ENCODE measurements at places on chromosomes 7 and 10. TPM values are rescaled to one million over a fixed set of nuclear protein-coding genes. Genes with fewer than 3 reads are reported as not detected.

Gene GIMAP7
- total RNA-seq: 0.33 TPM

DNA sequence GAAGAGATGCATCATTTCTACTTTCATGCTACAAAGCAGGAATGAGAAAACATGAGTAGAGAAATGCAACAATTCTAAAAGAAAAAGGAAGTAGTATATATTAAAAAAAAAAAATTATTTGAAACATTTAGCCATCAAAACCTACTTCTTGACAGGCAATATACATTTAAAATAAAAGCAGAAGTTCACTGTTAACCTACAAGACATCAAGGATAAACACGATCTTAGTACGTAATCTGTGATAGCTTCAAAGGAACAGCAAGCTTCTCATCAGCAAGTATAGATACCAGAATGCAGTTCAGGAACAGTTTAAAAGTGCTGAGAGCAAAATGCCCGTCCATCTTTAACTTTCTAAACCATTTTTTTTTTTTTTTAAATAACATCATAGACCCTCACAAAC, 36.9 kb downstream of the MALSU1 start:
- no peaks in the 10 kb centered on the region for H3K27me3 ChIP-seq
- DNase-seq: no peak
- no peak overlapping the region for H3K4me3 ChIP-seq

GRCh38 chr7:101869026-101869900, 51.8 kb downstream of the CUX1 start:
- no peak overlapping the region for H3K27ac ChIP-seq
- H3K36me3 ChIP-seq: no peaks in the 10 kb centered on the region
- peaks cover 28% of the 10 kb centered on the region for H3K4me1 ChIP-seq
- H3K27me3 ChIP-seq: no peaks in the 10 kb centered on the region
- DNase-seq: no peak

DNA sequence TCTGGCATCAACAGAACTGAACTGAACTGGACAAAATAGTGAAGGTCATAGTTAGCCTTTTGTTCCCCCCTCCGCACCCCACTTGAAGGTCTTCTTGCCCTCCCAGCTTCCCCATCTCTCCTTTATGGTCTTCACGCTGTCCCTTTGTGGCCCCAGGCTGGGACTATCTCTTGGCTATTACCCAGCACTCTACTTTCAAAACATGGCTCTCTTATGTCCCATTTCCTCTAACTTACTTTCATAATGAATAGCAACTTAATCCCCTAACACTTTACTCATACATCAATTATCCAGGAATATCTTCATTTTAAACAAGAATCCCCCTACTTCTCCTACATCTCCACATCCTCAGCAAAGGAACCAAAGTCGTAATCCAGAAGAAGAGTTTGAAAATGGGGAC, 135.3 kb upstream of the ITGB1 start:
- no peaks in the 10 kb centered on the region for H3K4me1 ChIP-seq
- no peaks in the 10 kb centered on the region for H3K27me3 ChIP-seq
- DNase-seq: no peak
- H3K27ac ChIP-seq: no peak overlapping the region
- no peak overlapping the region for H3K4me3 ChIP-seq

Measured in Panc1 (cell line).